ENCODE measurements at places on chromosomes 12 and 14.

DNA sequence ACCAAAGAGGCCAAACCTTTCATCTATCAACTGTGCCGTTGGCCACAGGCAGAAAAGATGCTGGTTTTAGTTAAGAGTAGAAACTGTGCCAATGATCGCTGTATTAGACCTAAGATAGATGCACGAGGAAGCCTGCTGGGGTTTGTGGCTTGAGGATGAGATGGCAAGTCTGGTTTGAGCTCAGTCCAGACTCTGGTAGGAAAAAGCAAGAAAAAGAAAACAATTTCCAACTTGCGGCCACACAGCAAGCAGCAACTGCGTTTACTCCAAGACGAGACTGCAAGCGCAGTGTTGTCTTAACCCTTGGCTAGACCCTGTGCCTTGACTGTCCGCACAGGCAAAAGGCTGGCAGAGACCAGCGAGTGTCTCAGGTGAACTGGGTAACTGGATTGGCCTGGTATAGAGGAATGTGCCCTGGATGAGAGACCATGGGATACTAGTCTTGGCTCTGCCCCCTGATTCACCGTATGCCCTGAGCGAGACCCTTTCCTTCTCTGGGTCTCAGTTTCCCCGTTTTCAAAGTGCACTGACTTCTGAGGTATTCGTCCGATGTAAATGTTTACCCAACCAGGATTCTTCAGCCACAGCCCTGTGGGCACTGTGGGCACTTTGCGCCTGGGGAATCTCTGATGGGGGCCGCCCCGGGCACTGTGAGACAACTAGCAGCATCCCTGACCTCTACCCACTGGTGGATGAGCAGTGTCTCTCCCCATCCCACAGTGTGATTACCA is 113.4 kb downstream of the DICER1 start:
- DNase-seq: no peak

- no peak for DNase-seq
Measured at GRCh38 chr12:24599736-24600135, 349.2 kb downstream of the BCAT1 start.

- DNase-seq: no peak
Measured at GRCh38 chr14:61530896-61531295, 164.4 kb upstream of the HIF1A start.

DNA sequence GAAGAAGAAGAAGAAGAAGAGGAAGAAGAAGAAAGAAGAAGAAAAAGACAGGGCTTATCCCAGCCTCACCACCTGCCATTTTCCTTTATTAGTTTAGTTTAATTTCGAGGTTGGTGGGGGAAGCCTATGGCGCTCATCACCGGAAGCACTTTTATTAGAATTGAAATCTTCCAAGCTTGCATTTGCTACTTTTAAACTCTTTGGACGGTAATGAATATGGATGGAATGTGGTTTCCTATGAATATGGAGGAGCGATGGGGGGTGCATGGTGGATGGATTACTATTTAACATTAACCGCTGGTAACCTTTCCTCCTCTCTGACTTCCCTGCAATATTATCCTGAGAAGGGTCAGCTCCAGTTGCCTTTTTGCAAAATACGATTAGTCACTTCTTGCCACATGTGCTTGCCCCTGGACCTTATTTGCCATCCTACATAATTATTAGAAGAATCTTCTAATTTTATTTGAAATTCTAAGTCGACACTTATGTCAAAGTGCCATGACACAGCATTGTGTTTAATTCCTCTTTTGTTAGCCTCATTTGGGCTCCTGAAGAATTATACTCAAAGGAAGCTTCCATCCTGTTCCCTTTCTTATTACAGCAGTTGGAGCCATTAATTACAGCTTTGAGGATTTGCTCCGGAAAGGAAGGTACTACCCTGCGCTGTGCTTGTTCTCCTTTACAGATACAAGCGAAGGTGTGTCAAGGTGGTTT is 424.5 kb downstream of the VRK1 start:
- no peak for DNase-seq

DNA sequence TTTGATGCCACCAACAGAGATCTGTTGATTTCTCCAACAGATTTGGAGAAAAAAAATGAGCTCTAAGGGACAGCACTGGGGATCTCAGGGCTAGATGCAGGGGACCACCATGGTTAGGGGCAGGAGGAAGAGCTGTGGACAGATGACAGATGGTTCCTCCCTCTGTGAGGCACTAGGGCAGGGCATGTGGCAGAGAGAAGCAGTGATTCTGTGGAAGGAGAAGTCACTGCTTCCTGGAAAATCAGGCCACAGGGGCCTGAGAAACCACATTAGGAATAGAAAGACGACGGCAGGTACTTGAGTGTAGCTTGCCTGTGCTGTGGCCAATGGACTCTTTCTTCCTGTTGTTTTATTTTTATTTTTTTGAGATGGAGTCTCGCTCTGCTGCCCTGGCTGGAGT is 24.9 kb upstream of the TMED2 start:
- DNase-seq: no peak

Data from smooth muscle cell of the brain vasculature (primary cell).